Esophagus squamous epithelium (tissue), 5 donors: ENCODE measurements at places on chromosomes 16 and 17.

DNA sequence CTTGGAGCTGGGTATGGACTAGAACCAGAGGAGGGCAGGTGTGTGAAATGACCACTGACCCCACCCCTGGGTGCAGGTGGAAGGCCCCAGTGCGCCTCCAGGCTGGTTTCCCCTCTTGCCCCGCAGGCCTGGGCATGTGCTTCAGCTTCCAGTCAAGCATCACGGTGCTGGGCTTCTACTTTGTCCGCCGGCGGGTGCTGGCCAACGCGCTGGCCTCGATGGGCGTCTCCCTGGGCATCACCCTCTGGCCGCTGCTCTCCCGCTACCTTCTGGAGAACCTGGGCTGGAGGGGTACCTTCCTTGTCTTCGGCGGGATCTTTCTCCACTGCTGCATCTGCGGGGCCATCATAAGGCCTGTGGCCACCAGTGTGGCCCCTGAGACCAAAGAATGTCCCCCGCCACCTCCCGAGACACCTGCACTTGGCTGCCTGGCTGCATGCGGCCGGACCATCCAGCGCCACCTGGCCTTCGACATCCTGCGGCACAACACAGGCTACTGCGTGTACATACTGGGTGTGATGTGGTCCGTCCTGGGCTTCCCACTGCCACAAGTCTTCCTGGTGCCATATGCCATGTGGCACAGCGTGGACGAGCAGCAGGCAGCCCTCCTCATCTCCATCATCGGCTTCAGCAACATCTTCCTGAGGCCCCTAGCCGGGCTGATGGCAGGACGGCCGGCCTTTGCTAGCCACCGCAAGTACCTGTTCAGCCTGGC, 9.7 kb upstream of the ARMC7 start:
- DNase-seq, result no peak

DNA sequence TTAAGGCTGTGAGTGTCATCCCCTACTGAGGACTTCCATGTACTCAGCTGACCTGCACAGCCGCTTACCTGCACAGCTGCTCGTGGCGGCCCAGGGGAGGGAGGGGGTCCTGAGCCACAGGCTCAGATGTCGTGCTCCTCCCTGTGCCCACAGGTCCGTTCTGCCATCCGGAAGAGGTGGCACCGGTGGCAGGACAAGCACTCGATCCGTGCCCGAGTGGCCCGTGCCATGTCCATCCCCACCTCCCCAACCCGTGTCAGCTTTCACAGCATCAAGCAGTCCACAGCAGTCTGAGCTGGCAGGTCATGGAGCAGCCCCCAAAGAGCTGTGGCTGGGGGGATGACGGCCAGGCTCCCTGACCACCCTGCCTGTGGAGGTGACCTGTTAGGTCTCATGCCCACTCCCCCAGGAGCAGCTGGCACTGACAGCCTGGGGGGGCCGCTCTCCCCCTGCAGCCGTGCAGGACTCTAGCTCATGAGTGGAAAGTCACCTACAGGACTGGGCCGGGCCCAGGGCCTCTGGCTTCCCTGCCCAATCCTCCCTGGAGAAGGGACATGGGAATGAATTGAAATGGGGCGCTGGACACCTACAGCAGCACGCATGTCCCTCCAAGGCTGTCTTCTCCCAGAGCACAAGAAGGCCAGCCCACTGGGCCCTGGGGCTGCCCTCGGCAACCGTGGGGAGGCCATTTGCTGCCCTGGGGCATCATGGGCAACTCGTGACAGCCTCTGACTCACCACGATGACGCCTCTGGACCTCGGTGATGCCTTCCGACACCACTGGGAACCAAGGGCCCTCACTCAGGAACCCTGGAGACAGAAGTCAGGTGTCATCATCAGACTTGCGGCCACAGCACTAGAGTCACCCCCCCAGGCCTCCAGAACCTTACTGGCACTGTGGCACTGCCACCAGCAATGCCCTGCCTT, 9.9 kb upstream of the SPPL2C start:
- no peak for DNase-seq

DNA sequence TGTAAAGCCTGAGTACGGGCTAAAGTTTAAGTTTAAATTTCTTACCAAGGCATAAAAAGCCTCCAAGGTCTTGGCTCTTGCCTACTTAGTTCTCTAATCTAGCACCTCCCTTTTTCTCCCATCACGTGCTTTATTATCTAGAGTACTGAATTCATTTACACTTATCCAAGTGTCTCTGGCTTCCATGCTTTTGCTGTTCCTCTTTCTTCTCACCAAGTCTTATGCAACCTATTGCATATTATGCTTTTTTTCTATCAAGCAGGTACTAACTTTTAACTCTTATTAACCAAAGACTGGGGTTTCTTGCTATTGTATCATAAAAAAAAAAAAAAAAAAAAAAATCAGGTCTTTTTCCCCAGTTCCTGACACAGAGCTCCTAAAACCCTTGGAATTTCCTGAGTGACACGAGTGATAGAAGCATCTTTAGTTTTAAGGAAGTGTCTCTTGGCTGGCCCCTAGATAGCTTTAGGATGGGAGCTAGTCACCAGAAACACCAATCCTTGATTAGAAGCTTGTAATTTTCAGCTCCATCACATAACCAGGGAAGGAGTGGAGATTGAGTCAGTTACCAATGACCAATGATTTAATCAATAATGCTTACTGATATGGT, 44.9 kb downstream of the SSH2 start:
- DNase-seq, result no peak

GRCh38 chr17:66986659-66987058, 22.2 kb downstream of the CACNG4 start:
- no peak for DNase-seq

DNA sequence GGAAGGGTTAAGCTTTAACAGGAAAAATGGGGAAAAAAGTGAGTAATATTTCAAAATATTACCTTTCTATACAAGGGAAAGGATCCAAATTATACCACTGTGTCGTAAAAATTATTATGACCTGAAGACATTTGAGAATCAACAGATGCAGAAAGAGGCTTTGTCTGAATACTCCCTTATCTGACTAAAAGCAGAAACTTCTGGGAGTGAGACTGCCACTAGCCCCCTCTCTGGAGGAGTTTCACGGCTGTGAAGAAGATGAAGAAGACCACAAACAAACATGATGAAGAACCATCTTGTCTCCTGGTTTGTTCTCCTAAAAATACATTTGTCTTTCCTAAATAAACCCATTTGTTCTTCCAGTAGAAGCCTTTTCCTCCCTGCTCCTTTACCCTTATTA, 29.4 kb downstream of the CNTROB start:
- DNase-seq, result no peak

- DNase-seq, result no peak
These were observed 14.2 kb downstream of the C16orf90 start for GRCh38 chr16:3480901-3481695.

DNA sequence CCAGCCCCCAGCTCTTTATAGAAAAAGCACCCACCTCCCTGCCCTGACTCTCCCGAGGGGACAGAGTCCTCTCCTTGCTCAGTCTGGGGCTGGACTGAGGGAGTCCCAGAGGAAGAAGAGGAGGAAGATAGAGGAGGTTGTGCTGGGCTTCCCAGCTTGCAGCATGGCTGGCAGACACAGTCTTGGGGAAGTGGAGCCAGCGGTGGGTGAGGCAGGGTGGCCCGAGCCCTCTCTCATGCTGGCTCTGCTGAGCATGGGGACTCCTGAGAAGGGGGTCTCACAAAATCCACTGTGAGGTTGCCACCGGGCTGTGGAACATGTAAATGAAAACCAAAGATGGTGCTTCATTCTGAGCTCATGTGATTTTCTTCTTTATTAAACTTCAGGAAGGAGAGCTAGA, 398.5 kb downstream of the SLC39A11 start:
- no peak for DNase-seq

DNA sequence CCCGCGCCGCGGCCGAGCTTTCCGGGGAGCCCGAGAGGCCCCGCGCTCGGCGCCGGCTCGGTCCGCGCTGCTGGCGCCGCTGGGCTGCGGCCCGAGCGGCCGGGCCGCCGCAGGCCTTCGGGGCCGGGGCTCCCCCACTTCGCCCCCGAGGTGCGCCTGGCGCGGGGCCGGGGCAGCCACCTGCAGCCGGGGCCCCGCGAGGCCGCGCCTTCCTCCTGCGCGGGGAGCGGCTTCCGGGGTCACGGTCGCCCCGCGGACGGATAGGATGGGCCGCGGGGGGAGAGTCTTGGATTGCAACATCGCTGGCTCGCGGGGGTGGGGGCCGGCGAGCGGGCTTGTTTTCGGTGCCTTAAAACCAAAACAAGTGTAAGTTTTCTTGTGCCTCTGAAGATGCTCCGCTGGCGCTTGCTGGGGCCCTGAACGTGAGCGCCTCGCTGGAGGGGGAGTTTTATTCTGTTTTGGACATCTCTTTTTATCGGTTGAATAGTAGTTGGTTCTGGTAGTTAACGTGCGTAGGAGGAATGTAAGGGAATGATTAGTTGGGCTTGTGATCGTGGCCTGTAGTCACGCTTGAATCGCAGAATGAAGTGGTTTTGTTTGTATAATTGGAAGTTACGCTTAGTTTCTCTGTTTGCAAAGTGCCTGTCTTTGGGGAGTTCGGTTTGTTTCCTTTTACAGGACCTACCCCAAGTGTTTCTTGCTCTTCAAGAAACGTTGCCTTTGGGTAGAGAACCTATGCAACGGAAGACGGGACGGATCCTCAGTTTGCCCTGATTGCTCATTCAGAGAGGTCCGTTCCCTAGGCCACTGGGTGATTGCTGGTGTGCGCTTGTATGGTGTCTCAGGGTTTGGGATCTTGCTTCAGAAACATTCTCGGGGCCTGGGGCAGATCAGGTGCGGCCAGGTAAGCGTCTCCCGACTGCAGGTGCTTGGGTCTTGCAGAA, 724 bp downstream of the UBE2I start:
- no peak for DNase-seq

GRCh38 chr17:80106176-80106575, 4.8 kb downstream of the GAA start:
- no peak for DNase-seq

DNA sequence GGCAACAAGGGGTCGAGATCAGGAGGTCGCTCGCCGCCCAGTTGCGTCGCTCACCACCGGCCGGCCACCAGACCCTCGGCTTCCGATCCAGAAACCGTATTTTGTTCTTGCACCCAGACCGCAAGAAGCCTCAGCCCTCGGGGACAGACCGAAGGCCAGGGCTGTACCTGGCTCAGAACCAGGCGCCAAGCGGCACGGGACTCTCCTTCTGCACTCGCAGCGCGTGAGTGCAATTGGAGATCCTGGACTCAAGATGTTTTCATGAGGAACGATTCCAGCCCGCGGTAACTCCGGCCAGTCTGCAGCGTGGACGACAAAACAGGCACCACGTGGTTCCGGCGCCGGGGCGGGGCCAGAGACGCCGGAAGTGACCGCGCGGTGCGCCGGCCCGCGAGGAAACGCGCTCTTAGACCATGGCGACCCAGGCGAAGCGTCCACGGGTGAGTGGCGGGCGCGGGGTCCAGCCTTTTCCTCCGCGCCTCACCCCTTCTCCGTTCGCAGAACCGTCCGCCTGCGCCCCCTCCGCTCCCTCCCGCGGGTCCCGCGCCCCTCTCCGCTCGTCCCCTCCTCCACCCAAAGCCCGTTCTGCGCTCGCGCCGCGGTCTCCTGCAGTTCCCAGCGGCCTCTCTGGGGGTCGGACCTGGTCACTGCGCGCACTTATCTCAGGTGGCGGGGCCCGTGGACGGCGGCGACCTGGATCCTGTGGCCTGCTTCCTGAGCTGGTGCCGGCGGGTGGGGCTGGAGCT, at the start of gene SETD6:
Gene SETD6, plus strand, starts transcription at position 393 of the 746 bp plus-strand sequence. Its CDS starts 21 bp downstream, at position 414.
- no peak for DNase-seq

- DNase-seq, result no peak
These were observed 446.9 kb downstream of the UTP18 start for GRCh38 chr17:51707216-51707615.

DNA sequence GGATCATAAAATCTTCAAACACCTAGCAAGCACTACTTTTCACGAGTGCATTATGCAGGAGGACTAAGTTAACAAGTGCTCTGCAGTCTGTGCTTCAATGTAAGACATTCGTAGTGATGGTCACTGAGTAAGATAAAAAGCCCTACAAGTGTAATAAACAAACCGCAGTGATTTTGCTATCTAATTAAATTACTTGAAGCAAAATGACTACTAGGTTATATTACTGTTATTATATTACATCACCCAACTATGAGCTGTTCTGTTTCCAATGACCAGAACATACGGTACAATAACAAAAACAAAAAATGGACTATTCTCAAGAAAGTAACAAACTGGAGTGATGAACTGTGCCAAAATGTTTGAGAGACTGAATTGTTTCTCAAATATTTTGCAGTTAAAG, 11.2 kb downstream of the KLHL10 start:
- no peak for DNase-seq

- no peak for DNase-seq
These were observed 20.1 kb upstream of the HYDIN start for GRCh38 chr16:71250461-71251235.

DNA sequence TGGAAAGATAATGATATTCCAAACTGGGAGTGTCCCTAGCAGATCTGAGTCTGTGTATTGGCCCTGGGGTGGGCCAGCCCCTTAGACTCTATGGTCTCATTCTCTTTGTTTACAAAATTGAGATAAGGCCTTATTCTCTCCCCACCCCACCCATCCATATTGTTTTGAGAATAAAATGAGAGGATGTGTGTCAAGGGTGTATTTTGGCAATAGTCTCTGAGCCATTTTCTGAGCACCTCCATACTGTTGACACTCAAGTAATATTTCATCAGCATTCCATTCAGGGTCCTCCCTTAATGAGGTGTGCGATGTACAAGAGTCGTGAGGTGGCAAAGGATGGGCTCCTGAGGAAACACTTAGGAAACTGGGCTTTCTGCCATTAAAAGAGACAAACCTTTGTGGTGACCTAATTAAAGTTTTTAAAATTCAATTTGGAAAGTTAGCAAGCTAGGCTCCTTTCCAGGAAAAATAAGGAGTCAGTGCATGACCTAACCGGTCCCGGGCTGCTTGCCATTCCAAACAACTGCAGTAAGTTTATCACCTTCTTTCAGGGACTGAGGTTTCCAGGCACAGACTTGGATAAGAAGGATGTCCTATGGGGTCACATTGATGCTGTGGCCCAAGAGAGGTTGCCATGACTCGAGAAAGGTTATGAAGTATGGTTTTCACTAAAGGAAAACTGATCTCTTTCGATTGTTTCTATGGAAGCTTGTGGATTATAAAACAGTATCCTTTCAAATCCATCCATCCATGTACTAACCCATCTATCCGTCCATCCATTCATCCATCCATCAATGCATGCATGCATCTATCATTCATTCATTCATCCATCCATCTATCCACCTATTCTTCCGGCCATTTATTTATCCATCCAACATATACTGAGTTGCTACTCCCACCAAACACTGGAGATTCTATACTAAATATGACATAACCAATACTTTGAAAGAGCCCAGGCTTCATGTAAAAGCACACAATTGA, 443.3 kb downstream of the UTP18 start:
- DNase-seq, result no peak

- no peak for DNase-seq
These were observed 1060.2 kb downstream of the CDH11 start for GRCh38 chr16:64061621-64062020.

- DNase-seq, result no peak
These were observed 22.6 kb upstream of the HOXB13 start for GRCh38 chr17:48751172-48751571.
